ENCODE measurements at places on chromosomes 7 and 10.

GRCh38 chr7:66840316-66840715, 80.7 kb upstream of the TMEM248 start:
- DNase-seq = no peak

- DNase-seq = no peak
Measured at GRCh38 chr10:13291061-13291460, 8.8 kb downstream of the PHYH start.

GRCh38 chr7:12258074-12258473, 47.0 kb downstream of the TMEM106B start:
- DNase-seq = no peak

DNA sequence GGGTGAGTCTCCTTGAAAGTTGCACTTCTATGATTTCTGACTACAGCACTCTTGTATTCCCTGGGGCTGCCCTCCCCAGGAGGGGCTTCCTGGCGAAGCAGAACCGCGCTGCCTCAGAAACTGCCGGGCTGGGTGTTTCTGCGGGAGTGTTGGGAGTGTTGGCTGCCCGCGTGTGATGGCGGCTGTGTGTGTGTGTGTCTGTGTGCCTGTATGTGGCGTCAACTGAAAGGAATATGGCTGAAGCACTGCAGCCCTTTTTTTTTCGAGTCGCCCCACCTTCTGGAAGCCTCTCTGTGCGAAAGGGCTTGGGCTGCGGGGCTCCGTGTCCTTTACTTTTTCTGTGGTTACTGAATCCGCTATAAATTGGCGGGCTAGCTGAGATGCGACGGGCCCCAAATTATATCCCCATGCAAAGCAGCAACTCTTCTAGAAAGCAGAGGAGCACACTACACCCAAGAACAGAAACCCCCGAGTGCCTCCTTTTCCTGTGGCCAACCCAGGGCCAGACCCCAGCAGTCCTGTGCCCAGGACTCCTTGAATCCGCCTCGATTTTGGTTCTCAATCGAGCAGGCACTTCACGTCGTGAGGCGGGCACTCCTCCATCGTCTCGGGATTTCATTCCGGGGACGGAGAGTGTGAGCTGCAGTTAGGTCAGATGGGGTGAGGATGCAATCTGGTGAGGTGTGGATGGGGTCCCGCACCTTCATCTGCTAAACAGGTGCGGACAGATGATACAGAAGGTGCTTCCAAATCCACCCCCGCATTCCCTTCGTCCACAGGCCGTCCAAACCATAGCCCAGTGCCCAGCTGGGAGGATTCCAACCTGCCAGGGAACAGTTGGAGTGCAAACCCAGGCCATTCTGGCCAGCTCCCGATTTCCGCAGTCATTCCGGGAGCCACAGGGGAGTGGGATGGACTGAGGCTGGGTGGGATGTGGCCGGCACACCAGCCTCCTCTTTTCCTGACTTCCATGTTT, 22.5 kb upstream of the ZNF273 start:
- DNase-seq = no peak

DNA sequence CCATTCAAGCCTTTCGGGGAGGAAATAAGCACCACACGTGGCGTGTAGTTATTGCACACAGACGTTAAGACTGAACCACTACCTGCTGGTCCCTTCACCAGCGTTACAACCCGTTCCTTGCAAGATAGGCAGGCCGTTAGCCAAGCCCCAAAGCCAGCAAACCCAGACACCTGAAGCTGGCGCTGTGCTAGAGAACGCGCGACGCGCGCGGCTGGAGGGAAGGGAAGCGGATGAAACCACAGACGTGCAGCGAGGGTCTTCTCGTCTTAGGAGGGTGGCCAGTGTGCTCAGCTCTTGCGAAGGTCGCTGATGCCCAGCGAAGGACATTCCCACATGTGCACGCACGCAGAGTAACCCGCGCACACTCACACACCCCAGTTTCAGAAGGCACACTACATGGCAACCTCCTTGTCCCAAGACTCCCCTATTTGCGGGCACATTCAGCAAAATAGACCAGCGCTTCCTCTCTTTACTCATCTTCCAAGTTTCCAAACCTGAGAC, 980 bp downstream of the TMEM26 start:
- DNase-seq = no peak

DNA sequence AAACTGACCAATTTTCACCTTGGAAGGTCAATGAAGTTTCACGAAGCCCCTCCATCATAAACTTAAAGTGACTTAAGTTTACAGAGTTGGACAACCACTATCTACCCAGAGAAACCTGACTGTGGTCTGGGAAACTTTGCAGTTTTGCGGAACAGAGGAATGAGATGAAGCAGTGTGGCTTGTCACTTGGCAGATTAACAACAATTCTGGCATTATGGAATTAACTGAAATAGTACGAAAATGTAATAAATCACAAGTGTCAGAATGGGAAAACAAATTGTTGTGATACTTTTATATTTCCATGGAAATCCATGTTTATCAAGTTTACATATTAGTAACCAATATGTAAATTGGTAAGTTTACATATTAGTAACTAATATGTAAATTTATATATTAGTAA, 4.9 kb downstream of the KMT2C start:
- no peak for DNase-seq

- DNase-seq = no peak
Measured at GRCh38 chr7:15922002-15922401, 235.5 kb upstream of the MEOX2 start.

GRCh38 chr10:4215485-4215884, 430.5 kb upstream of the KLF6 start:
- DNase-seq = no peak

DNA sequence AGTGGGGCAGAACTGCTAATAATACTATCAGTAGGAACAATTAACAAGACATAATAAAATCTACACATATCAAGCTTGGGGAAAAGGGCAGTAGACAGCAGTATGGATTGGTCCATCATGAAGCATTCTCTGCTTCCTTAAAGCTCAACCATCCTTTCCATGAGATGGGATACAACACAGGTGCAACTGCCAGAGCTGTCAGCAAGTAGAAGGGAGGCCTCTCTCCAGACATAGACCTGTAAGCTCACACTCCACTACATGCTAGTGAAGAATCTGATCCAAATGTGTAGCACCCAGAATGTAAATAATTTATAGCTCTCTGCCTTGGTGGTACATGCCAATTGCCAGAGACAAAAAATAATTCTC, 41.5 kb upstream of the ANAPC16 start:
- DNase-seq = no peak

DNA sequence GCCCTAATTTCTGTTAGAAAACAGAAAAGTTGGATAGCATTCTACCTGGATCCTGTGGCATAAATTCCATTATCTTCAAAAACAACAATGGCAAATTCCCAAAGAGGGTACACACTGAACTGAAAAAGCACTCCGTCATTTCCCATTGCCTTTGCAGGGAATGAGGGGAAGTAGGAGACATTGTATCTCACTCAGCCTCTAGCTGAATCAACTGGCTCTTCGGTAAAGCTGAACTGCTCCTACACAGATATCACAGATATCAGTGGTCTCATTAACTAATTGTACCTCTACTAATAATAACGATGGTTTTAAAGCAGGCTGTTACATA, 64.2 kb upstream of the PRKAR2B start:
- no peak for DNase-seq

DNA sequence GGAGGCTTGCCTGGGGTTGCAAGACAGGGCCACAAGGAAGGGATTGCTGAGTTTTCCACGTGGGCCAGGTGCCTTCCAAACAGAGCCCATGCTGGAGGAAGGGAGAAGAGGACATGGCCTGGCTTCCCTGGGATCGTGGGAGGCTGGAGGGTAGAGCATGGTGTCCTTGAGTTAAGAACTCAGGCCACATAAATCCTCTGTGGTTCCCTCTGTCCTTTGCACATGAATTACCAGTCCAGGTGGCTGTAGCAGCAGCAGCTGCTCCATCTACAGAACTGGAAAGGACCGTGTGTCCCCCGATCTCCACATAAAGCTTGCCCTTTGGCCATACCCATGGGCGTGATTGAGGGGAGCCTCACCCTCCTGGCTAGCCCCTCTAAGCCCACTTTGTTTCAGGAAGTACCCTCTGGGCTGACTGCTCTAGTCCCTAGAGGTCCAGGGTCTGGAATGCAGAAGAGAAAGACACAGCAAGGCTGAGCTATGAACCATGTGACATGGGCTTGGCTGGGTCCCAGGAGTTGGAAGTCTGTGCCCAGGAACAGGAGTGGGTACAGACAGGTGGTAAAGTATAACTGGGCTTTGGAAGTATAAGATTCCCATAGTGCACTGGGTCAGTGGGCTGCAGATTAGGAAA, 84.9 kb downstream of the C10orf105 start:
- no peak for DNase-seq

DNA sequence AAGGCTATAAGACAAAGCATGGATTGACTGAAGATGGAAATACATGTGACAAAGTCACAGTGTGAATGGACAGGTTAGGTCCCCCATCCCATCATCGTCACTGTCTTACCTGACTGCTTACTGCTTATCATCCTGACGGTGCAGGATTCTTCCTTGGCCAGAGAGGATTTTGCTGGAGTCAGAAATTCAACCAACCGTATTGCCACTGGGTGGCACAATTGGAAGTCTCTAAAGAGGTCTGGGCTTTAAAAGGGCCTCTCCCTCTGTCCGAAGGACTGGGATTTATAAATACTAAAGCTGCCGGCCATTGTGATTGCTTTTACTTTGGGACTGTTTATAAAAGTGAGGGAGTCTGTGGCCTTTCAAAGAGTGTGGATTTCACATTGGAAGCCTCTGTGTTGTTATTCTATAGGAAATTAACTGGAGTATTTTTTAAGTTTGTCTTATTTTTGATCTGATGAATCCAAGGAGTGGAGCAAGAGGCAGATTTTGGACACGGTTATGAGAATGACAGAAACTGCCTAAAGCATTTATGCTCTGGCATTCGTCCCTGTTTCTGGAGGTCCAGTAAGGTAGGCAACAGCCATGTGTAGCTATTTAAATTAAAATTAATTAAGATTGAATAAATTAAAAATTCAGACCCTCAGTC, 113.3 kb upstream of the CREB5 start:
- no peak for DNase-seq

- no peak for DNase-seq
Measured at GRCh38 chr10:51057925-51058324, 16.4 kb upstream of the PRKG1 start.

GRCh38 chr7:15463801-15464666, 97.8 kb downstream of the AGMO start:
- no peak for DNase-seq

- DNase-seq = no peak
Measured at GRCh38 chr10:49279015-49279880, 19.7 kb upstream of the C10orf71 start.

- DNase-seq = no peak
Measured at GRCh38 chr10:127133672-127134500, 62.5 kb downstream of the INSYN2A start.

DNA sequence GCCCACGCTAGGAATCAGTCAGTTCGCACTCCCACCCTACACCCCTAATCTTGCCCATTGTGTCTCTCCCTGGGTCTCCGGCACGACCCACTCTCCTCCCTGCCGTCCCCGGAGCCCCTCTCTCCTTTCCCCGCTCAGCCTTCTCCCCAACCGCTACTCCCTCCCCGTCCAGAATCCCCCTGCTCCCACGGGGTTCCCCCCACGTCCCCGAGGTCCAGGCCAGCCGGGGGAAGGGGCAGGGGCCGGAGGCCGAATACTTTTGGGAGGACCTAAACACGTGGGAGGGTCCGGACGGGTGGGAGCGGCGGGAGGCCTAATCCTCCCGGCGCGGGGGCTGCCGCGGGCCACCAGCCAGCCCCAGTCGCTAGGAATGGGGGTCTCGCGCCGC, 560 bp downstream of the RARRES2 start:
- DNase-seq = no peak

DNA sequence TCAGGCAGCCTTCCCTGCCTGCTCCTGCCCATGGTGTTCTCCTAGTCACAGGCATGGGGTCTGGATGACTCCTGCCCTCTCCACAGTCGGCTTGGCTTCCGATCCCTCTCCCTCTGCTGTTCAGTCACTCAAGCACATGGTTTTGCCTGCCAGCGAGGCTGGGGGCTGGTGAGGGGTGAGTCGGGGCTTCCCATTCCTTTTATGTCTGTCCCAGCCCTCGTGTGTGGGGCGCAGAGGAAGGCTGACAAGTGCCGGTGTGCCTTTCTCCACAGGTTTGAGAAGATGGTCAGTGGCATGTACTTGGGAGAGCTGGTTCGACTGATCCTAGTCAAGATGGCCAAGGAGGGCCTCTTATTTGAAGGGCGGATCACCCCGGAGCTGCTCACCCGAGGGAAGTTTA, 40.1 kb downstream of the TACR2 start:
- no peak for DNase-seq

DNA sequence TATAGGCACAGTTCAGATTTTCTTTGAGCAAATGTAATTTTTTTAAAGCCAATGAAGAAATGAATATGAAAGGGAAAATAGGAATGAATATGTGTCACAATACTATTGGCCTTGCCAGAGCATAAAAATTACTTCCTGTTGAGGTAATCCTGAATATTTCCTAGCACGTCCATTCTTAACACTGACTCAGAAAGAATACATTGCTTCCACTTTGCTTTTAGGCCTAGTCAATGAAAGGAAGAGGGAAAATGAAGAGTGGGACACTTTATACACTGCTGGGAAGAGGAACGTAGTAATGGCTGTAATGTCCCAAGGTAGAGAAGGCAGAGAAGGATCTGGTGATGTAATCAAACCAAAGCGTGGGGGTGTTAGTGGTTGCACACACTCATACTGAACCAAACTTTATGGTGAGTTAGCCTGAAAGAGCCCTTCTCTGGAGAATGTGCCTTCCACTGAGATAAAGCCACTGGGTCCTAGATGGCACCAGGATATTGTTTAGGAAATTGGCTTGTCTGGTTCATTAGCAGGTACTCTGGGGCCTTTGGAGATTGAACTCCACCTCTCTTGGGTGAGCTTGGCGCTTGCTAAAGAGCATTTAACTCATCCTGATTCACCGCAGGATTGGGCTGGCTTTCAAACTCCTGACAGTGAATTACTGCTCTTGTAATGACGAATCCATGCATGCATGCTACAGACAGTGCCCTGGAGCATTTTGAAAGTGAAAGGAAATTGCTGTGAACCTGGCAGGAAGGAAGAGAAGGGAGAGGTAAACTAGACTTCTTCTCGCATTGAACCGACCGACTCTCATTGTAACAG, 254.9 kb downstream of the KIAA1217 start:
- peak; percentile 13 for DNase-seq

- DNase-seq = no peak
Measured at GRCh38 chr10:47225928-47226645, 73.9 kb upstream of the GDF10 start.
